GM23338 (cell line): ENCODE measurements at places on chromosomes 11 and 22. TPM values are rescaled to one million over a fixed set of nuclear protein-coding genes. Genes with fewer than 3 reads are reported as not detected.

Gene CEP126
- total RNA-seq = 1.4 and 2.1 TPM in 2 replicates

GRCh38 chr11:10309163-10310093 lies 4.6 kb downstream of the ADM start:
- H3K4me1 ChIP-seq = peaks cover 21% of the 10 kb centered on the region
- no peak overlapping the region; the same call in 1 of the 2 replicates for H3K27ac ChIP-seq
- DNase-seq = peak; percentile 32
- no peak overlapping the region for H3K4me3 ChIP-seq
- H3K36me3 ChIP-seq = no peaks in the 10 kb centered on the region

GRCh38 chr11:69481393-69481844 lies at the start of gene LINC01488:
Gene LINC01488, plus strand, starts transcription at chr11:69481663.
- peaks cover 4% of the 10 kb centered on the region; the same call in 1 of the 2 replicates for H3K27me3 ChIP-seq
- H3K4me1 ChIP-seq = peaks cover 9% of the 10 kb centered on the region

- DNase-seq = no peak
- H3K4me1 ChIP-seq = peaks cover 44% of the 10 kb centered on the region
- no peak overlapping the region for H3K27ac ChIP-seq
- 0 out of 2 replicates have a peak, but pooled peaks cover 5% of the 10 kb centered on the region for H3K36me3 ChIP-seq
These were observed 12.2 kb downstream of the SHANK2 start for GRCh38 chr11:71240061-71240690.

DNA sequence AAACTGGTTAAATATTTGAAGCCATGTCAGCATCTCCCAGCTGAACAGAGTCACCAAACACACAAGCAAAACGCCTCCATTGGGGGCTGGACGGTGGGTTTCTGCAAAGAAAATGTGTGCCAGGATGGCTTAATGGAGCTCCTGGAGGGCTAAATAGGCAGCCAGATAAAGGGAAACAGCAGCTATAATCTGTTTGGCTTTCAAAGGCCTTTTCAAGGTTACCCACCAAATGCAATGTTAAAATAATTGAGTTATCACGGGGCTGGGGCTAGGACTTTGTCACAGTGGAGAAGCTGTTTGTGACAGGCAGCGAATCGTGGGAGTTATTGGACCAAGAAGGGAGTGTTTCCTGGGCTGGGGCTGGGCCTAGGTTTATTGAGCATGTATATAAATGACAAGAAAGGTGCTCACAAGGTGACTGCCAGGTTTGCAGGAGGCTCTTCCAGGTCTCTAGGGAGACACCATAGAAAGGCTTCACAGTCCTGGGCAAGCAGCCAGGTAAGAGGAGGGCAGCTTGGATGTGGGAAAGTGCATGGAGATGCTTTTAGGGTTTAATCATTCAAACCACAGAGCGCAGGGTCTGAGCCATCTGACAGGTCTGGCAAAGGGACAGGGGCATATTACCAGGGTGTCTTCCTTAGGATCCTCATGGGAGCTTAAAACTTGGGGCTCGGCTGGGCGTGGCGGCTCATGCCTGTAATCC lies 28.3 kb downstream of the GRIK4 start:
- no peak overlapping the region for H3K27ac ChIP-seq
- DNase-seq = no peak
- no peaks in the 10 kb centered on the region for H3K36me3 ChIP-seq
- H3K4me3 ChIP-seq = no peak overlapping the region
- H3K4me1 ChIP-seq = no peaks in the 10 kb centered on the region

- H3K4me1 ChIP-seq = peaks cover 8% of the 10 kb centered on the region; the same call in 1 of the 2 replicates
- no peaks in the 10 kb centered on the region for H3K36me3 ChIP-seq
- DNase-seq = no peak
These were observed 17.7 kb downstream of the RAB30 start for GRCh38 chr11:83054001-83054400.

DNA sequence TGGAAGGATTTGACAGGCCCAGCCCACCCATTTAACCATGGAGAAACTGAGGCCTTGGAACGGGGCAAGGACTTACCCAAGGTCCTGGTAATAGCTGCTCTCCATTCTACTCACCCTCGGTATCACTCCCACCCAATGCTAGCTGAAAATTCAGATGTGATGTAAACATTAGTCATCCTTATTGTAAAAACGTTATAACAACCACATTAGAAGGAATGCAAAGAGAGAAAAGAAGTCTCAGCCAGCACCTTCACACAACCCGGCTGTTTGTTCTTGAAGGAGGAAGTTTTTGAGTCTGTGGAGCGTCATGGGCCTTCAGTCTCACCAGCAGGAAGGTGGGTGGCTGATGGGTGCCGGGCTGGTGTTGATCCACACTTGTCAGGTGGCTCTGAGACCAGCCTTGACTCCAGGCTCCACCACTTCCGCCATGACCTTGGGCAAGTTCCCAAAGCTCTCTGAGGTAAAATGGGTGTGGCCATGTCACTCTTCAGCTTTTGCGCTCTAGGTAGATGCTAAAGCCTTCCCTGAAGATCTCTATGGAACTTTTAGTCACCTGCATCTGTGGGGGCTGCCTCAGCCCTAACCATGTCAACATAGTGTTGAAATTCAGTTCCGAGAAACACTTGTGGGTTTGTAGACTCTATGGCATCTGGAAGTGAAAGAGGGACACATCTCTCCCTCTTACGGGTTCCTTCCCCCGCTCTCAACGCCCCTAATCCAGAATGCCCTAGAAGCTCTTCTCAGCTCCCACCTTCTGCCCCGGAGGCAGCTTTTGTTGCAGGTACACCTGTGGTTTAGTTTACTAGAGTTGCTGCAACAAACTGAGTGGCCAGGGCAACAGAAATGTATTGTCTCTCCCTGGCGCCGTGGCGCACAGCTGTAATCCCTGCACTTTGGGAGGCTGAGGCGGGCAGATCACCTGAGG lies 14.8 kb downstream of the CD6 start:
- no peak for DNase-seq
- no peak overlapping the region for H3K4me3 ChIP-seq
- no peak overlapping the region for H3K27ac ChIP-seq

Gene C11orf86
- total RNA-seq = 0.21 TPM in 1 of 2 replicates, not detected in the other

- peaks cover 21% of the 10 kb centered on the region for H3K4me1 ChIP-seq
- no peaks in the 10 kb centered on the region for H3K27me3 ChIP-seq
- H3K27ac ChIP-seq = no peak overlapping the region
- no peak for DNase-seq
These were observed 174.7 kb downstream of the MN1 start for GRCh38 chr22:27626675-27627443.

GRCh38 chr11:63908631-63909401 lies 8.1 kb downstream of the RCOR2 start:
- H3K27ac ChIP-seq = peak overlapping the region; percentile 89
- H3K4me3 ChIP-seq = no peak overlapping the region
